Activated CD8-positive, alpha-beta memory T cell treated with anti-CD3 and anti-CD28 coated beads for 1 hour (primary cell): ENCODE measurements at places on chromosomes 7 and 10.

DNA sequence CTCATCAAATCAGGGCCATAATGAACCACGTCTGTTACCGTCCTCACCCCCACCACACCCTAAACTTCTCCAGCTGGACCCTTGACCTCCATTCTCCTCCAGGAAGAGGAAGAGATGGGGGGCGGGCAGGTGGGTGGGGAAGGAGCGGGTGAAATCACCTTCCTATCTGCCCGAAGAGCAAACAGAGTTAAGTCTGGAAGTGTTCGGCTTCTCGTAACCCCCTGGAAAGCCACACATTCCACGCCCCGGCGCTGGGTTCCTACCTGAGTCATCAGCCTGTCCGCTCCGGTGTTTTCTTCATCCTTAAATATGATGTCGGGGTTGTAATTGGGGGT, 736 bp downstream of the SHH start:
- DNase-seq: no peak

DNA sequence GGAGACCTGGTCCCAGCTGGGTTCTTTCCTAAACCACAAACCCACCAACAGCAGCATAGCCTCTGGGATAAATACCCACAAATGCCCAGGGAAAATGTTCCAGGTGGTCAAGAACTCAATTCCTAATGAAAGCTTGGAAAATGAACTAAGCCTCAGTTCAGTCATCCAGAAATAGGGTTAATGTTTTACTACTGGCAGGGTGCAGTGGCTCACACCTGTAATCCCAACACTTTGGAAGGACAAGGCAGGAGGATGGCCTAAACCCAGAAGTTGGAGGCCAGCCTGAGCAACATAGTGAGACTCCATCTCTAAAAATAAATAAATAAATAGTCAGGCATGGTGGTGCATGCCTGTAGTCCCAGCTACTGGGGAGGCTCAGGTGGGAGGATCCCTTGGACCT, 82.2 kb downstream of the SVOPL start:
- no peak for DNase-seq

DNA sequence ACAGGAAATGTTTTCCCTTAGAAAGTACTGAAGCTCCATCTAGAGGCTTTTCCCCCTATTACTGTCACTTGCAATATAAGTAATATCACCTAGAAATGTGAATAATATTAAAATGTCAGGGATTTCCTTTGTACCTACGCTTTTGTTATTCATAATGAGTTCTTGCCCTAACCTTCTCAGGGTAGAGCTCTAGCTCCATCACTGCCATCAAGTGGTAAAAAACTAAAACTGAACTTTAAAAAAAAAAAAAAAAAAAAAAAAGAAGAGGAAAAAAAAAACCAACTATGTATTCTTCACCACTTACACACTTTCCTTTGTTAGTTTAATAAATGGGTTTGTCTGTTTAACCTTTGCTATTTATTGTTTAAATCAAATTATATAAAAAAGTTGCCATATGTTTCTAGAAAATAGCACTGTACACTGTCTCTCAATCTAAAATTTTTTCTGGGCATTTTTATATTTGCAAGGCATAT, 49.9 kb downstream of the DNAJC1 start:
- no peak for DNase-seq

DNA sequence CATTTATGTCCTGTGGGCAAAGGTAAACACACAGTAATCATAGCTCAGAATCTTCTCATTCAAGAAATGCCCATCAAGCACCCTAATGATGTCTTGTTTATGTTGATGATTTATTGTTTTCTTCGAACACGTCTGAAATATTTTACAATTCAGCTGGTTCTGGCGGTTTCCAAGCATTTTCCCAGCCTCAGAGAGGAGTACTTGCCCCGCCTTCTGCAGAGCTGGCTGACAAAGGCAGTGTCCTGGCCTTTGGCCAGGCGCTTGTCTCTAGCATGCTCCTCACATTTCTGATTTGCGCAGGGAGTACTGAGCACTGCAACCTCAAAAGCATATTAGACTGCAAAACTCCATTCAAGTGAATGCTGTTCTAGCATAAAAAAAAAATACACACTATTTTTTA, 314.2 kb upstream of the GNAI1 start:
- no peak for DNase-seq

GRCh38 chr7:76224695-76225094, 23.0 kb downstream of the SRRM3 start:
- DNase-seq: no peak

DNA sequence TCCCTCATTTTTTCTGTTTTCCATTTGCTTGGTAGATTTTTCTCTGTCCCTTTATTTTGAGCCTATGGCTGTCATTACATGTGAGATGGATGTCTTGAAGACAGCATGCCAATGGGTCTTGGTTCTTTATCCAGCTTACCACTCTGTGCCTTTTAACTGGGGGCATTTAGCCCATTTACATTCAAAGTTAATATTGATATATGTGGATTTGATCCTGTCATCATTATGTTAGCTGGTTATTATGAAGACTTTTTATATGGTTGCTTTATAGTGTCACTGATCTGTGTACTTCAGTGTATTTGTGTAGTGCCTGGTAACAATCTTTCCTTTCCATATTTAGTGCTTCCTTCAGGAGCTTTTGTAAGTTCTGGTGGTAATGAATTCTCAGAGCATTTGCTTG, 89.3 kb upstream of the UNC5B start:
- DNase-seq: no peak

DNA sequence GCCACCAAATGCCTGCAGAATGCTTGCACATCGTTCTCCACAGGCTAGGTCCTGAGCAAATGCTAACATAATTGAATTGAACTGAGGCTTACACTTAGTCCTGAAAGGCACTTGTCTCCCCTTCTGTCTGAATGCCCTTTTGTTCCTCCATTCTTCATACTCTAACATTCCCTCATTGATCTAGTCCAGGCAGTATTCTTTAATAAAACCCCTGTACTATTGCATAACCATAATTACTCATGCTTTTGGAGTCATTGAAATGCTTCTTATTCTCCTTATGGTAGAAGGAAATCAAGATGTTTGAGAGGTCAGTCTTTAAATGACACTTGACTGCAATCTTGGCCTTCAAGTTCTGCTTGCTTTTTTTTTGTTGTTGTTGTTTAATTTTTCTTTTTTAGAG, 7.1 kb downstream of the PI4K2A start:
- no peak for DNase-seq

GRCh38 chr10:34768261-34768971, 46.7 kb downstream of the PARD3 start:
- DNase-seq: no peak

GRCh38 chr10:5550621-5551530, 26.1 kb downstream of the CALML3 start:
- no peak for DNase-seq

DNA sequence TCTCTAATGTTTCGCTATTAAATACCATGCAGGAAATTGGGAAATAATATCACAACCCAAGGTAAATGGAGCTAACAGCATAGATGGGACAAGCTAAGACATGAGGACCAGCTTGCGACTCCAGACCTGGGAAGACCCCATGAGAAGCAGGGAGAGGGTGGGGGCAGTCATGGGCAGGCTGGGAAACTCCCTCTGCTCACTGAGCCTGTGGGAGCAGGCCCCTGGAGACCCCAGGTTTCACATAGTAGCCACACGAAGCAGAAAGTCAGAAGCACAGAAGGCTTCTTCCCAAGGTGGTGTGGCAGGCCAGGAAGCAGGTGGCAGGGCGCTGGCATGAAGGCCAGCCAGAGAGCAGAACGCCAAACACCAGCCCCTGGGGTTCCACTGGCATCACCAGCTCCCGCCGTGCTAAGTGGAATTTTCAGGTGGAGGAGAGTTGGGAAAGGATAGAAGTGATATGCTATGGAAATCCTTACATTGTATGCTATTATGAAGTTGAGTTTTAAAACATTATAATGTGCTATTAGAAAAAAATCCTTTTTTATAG, 99.9 kb upstream of the RNF32 start:
- DNase-seq: no peak

DNA sequence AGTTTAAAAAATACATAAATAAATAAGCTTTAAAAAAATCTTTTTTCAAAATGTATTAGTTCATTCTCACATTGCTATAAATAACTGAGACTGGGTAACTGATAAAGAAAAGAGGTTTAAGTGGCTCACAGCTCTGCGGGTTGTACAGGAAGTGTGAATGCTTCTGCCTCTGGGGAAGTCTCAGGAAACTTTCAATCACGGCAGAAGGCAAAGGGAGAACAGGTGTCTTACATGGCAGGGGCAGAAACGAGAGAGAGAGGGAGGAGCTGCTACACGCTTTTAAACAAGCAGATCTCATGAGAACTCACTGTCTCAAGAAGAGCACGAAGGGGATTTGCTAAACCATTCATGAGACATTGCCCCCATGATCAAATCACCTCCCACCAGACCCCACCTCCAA, 114.6 kb downstream of the DNAJC1 start:
- DNase-seq: no peak

GRCh38 chr7:40221836-40222235, 87.0 kb downstream of the SUGCT start:
- no peak for DNase-seq

- DNase-seq: no peak
Measured at GRCh38 chr7:36262309-36263094, 109.4 kb downstream of the EEPD1 start.

DNA sequence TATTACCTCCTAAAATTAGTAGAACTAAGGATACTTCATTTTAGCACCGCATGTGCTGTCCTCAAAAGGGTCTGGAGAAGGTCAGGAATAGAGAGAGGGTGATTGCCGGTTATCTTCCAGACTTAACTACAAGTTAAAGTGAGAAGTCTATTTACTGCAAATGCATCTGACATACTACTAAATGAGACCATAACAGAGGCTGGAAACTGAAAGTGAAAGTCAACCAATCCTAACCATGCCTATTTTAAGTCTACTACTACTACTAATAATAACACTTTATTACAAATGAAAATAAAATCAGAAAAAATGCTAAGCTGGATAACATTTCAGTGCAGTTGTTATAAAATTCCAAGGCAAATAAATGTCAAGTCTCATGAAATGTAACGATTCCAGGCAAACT, 244.7 kb downstream of the KIF20B start:
- DNase-seq: no peak

DNA sequence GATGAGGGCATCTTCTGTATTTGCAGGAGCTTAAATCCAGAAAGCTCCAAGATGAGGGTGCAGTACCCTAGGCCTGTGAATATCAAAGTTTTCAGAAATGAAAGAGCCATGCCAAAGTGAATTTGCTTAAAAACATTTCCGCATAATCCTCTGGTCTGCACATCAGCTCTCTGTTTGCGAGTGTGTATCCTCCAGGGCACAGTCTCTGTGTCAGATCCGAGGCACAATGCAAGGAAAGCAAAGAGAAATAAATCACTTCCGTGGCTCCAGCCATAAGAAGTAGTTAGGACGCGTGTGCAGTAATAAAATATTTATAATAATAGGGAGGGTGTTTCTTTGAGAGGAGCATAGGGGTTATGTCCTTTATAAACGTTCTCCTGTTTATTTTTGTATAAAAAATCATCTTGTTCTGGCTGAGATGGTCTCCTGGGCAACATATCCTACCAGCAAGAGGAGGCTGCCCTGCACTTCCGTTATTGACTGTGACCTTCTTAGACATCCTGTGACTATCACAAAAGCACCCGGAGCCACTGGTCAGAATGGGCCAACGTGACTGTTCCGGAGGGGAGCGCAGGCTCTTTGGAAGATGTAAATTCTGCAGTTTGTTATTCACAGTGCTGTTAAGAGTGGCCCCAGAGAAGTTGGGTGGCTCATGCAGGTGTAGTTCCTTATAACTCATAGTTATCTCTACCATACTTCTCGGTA, 667.6 kb upstream of the FOXK1 start:
- DNase-seq: no peak

- no peak for DNase-seq
Measured at GRCh38 chr7:157397036-157397720, 60.4 kb downstream of the DNAJB6 start.

DNA sequence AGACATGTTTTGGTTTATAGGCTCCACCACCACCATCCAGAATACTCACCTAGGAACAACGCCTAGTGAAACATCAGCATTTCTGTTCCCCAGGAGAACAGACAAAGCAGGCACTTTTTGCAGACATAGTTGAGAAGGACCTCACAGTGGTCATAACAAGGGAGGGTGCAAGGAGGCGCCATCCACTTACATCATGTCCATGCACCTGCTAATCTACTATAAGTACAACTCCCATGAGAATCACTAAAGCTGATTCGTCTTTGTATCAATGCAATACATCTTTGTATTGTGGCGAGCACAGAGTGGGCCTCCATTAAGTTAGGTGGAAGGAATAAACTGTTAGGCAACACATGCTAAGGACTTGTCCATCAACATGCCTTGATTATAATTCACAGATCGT, 207.1 kb downstream of the KCNMA1 start:
- DNase-seq: no peak

DNA sequence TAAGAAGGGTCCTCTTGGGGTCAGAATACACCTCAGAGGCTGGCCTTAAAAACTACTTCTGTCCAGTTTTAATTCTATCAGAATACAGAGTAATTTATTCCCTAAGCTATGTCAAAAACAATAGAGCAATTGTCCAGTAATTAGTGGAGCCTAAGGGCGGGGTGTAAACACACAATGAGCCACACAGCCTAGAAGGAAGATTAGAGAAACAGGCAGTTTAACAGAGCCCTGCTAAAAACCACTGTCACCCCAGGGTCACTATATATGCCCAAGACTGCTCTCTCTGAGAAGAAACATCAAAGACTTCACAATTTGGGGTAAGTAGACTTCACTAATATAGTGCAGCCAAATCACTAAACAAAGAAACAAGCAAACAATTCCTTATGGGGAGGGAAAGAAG, 27.2 kb upstream of the WNT2 start:
- DNase-seq: no peak

DNA sequence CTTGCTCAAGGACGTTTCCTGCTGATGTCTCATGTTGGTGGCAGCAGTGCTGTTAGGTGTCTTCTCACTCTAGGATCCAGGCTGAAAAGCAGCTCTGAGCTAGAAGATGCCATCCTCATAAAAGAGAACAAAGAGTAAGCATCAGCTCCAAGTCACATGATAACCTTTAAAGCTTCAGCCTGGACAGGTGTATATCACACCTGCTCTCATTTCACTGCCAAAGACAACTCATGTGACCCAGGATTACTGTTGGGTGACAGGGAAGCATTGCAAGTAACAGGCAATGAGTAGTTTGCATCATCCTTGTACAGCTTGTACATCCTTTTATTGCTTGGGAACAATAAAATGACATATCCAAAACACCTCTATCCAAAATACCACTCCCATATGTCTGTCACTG, 423.4 kb upstream of the DPP6 start:
- no peak for DNase-seq

GRCh38 chr10:107013258-107014006, 151.1 kb downstream of the SORCS1 start:
- DNase-seq: no peak

- DNase-seq: no peak
Measured at GRCh38 chr10:95454356-95454755, 106.8 kb downstream of the SORBS1 start.

GRCh38 chr10:8054494-8055407, at the start of gene GATA3:
GATA3 (plus strand) TSS chr10:8054688; CDS start chr10:8055656, 968 bp downstream.
- peak; percentile 54 for DNase-seq

- DNase-seq: no peak
Measured at GRCh38 chr10:110501142-110501937, 3.6 kb downstream of the DUSP5 start.
